ENCODE measurements at places on chromosomes 2 and 18.

- DNase-seq, result no peak
These were observed 8.5 kb upstream of the SP140L start for GRCh38 chr2:230318190-230319121.

- DNase-seq, result no peak
These were observed 30.1 kb upstream of the FMNL2 start for GRCh38 chr2:152304836-152305235.

- no peak for DNase-seq
These were observed 31.9 kb downstream of the TMEM131 start for GRCh38 chr2:97963880-97964279.

- no peak for DNase-seq
These were observed 653.4 kb upstream of the FSHR start for GRCh38 chr2:49807689-49808088.

- no peak for DNase-seq
These were observed 36.4 kb downstream of the SLC20A1 start for GRCh38 chr2:112682101-112682500.

- no peak for DNase-seq
These were observed 50.8 kb downstream of the SUMO1 start for GRCh38 chr2:202187570-202187969.

GRCh38 chr2:80117401-80117800 lies 187.2 kb downstream of the LRRTM1 start:
- DNase-seq, result no peak

GRCh38 chr2:159613091-159613490 lies 3.3 kb downstream of the BAZ2B start:
- no peak for DNase-seq
